Psoas muscle (tissue), 8 donors: ENCODE measurements at places on chromosomes 7 and 10. TPM values are rescaled to one million over a fixed set of nuclear protein-coding genes. Genes with fewer than 3 reads are reported as not detected.

DNA sequence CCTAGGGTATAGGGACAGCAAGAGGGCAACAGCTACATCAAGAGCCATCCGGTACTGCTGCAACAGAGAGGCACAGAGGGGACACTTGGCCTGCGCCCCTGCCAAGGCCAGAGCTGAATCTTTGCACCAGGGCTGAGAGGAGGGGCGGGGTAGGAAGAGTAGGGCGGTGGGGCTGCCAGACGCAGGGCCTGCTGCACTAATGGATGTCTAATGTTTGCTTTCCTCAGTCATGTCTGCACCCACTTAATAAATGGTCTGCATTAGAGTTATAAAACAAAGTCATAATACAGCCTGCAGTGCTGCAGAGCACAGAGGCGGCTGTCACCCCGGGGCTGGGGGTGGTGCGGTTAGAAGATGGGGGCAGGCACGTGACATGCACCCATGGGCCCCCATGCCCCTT is 42.2 kb upstream of the SLC29A3 start:
- no peak for DNase-seq

GRCh38 chr10:26780793-26781601 is 79.8 kb downstream of the ABI1 start:
- DNase-seq, result no peak

DNA sequence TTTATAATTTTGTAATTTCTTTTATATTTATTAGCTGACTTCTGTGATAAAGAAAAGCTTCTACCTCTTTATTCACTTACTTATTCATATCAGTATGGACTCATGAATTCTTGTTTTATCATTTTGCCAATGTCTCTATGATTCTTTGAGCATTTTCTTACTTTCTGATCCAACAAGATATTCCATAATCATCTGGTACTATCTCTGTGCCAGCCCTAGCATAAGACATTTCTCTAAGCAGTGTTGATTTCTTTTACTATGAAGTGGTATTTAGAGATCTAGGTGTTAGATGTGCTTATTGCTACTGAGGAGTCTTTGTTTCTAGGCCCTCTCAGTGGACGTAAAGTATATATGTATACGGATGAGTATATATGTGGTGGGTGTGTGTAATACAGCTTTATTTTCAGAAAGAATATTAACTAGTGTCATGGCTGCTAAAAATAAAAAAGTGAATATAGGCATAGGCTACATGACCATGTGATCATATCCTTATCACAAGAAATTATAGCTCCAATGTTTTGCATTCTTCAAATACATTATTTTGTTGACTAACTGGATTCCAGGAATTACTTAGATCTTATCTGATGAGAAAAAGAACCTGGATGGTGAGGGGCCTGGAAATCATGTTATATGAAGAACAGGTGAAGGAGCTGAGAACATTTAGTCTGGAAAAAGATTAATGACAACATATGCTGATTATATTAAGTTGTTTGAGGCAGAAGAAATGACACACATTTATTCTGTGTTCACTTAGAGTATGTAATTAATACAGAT is 13.1 kb downstream of the PHTF2 start:
- no peak for DNase-seq

GRCh38 chr10:62831346-62831745 is 15.2 kb upstream of the EGR2 start:
- DNase-seq, result no peak

- DNase-seq, result no peak
Observed at GRCh38 chr7:7505915-7506314, 29.8 kb downstream of the COL28A1 start.

GRCh38 chr10:100972904-100973535 is 3.7 kb downstream of the SEMA4G start:
- DNase-seq, result no peak

DNA sequence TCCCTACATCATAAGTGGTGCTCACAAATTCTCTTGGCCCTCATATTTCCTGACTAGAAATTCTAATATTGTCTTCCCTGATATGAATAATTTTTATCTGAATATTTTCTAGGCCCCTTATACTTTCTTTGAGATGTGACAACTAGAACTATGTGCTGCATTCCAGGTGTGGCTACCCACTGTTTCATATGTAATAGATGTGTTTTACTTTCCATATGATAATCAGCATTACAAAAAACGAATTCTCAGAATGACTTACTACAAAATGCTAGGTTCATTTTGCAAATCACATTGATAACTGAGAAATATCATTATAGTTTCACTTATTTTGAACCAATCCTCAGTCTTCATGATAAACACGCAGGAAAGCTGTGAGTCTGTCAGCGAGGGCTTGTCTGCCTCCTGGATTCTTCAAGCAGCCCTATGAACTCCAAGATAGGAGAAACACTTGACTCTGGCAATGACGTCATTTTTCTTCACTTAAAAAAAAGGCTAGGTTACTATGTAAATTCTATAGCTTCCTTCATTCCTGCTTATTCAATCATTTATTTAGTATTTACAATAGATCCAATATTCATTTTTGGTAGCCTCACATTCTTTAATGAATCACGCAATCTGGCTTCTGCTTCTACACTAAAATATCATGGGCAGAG is 4.6 kb downstream of the WEE2 start:
- no peak for DNase-seq

- DNase-seq, result no peak
Observed at GRCh38 chr10:123496375-123496774, 169.8 kb upstream of the GPR26 start.

DNA sequence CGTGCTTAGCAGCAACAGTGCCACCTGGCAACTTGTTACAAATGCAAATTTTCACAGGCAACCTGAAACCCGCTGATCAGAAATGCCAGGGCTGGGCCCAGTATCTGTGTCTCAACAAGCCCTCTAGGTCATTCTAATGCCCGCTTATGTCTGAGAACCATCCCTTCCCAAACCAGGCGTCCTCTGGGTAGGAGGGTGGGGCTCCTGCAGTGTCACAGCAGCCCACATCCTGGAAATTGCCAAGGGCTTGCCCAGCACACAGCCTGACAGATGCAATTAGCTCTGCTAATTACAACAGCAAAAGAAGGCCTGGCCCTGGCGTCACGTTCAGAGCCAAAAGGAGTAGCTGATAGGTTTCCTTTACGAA is 15.9 kb downstream of the ITPRIP start:
- no peak for DNase-seq

DNA sequence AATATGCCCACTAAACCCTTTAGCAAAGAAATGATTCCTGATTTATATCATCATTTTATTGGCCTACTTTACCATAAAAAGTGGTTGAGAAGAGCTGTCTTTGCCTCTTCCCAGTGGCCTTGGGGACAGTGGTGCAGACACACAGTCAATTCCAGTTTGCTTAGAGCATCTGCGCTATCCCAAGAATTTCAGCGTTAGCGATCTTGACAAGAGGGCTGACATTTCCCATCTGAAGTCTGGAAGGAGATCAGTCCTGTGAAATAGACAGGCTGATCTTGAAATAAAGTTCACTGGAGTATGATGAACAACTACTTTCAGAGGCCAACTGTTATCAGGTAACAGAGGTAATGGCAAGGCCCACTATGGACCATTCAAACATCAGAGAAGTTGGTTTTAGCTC is 475.3 kb upstream of the NRP1 start:
- no peak for DNase-seq

GRCh38 chr7:148753224-148753623 is 54.5 kb downstream of the CUL1 start:
- DNase-seq, result no peak

DNA sequence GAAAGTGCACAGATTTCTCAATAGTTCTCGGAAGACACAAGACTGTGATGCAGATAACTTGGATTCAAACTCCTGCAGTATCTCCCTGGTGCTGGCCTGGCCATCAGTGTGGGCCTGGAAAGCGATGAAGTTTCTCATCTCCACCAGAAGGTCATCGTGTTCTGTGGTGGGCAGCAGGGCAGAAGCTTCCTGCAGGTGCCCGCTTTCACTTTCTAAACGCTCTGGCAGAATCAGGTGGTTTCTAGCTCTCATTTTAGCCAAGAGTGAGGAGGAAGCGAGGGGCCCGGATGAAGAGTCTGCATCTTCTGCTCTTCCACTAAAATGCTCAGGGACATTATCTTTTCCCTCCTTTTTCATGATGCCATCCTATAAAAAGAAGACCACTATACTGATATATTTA is 63.0 kb upstream of the DRGX start:
- no peak for DNase-seq

ZNF679 gene
- not detected for polyA plus RNA-seq

ADAMTS14 gene
- 0.03 TPM for polyA plus RNA-seq

NME8 gene
- polyA plus RNA-seq, result not detected

ASZ1 gene
- not detected for polyA plus RNA-seq

SLC39A12 gene
- polyA plus RNA-seq, result not detected
